HuH-7.5 (cell line): ENCODE measurements at places on chromosomes 5 and 9.

DNA sequence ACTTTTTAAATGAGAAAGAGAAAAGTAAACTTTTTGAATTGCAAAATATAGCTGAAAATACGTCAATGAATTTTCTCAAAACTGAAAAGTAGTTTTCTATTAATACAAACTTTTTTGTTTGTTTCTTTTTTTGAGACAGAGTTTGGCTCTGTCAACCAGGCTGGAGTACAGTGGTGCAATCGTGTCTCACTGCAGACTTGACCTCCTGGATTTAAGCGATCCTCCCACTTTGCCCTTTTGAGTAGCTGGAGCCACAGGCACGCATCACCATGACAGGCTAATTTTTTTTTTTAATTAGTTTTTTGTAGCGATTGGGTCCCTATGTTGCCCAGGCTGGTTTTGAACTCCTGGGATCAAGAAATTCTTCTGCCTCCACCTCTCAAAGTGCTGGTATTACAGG lies 610.4 kb downstream of the ELAVL2 start:
- no peak for DNase-seq

- DNase-seq = no peak
Observed at GRCh38 chr5:98705841-98706240, 67.6 kb upstream of the RGMB start.

GRCh38 chr5:154223320-154223719 lies 32.8 kb downstream of the GALNT10 start:
- no peak for DNase-seq

DNA sequence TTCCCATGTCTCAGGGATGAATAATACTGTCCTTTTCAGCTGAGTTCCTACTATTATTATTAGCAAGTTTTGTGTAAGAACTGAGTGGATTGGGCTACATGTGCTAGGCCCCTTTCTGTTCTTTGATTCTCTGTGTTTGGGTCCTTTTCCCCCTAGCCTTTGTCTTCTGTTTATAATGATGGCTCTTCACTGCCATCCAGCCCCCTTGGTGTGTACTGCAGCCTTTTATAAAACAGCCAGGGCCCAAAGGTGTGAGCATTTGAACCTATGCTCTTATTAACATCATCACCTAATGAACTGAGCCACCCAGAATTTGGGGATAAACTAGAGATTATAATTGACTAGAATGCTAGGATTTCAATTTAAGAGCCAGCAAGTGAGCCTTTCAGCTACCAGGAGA lies 52.6 kb downstream of the PLAC8L1 start:
- no peak for DNase-seq

GRCh38 chr9:115192835-115193525 lies 75.0 kb upstream of the TNC start:
- no peak for DNase-seq

DNA sequence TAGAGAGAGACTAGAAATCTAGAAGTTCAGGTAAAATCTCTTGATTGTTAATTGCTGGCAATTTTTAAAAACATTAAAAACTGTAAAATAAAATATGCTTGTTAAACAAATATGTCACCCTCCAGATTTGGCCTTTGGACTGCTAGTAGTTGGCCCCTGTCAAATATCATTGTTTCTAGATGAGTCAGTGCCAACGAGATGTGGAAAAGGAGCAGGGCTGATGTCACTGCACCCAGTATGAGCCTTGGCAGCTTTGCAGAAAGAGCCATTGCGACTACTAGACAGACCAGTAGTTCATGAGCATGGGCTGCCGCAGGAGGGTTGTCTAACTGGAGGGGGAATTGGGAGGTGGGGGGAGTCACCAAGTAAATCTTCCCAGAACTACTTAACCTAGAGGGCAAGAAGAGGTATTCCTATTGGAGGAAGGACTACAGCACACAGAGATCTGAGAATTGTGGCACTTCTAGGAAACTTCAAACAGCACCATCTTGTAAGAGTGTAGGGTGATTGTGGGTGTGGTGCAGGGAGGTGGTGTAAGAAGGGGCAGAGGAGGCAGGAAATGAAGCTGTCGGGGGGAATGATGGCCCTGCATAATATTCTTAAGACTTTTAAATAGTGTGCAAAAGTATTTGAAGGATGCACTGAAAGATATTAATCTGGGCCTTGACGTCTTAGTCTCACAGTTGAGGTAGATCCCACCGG lies 7.1 kb upstream of the DOCK2 start:
- DNase-seq = no peak

DNA sequence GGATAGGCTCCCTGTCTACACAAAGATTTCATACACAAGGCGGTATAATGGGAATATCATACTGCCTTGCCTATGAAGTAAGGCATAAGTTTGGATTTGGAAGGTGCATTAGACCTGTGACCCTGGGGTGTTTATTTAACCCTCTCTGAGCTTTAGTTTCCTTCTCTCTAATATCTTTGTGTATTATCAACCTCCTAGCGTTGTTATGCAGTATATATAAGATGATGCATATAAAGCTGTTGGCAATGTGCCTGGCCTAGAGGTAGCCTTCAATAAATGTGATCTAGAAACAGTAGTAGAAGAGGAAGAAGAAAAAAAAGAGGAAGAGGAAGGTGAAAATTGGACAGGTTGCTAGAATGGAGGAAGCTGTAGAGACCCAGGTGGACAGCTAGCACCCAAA lies 311.6 kb upstream of the CLINT1 start:
- DNase-seq = no peak
